ENCODE measurements at places on chromosomes 6 and 20.

GRCh38 chr20:25605148-25605547, 18.7 kb downstream of the NANP start:
- DNase-seq: no peak

- no peak for DNase-seq
Observed at GRCh38 chr20:4781211-4781610, 59.5 kb downstream of the PRND start.

- no peak for DNase-seq
Observed at GRCh38 chr6:158939255-158940159, 60.5 kb downstream of the RSPH3 start.

- DNase-seq: no peak
Observed at GRCh38 chr6:140078561-140079125, 704.2 kb upstream of the CITED2 start.

DNA sequence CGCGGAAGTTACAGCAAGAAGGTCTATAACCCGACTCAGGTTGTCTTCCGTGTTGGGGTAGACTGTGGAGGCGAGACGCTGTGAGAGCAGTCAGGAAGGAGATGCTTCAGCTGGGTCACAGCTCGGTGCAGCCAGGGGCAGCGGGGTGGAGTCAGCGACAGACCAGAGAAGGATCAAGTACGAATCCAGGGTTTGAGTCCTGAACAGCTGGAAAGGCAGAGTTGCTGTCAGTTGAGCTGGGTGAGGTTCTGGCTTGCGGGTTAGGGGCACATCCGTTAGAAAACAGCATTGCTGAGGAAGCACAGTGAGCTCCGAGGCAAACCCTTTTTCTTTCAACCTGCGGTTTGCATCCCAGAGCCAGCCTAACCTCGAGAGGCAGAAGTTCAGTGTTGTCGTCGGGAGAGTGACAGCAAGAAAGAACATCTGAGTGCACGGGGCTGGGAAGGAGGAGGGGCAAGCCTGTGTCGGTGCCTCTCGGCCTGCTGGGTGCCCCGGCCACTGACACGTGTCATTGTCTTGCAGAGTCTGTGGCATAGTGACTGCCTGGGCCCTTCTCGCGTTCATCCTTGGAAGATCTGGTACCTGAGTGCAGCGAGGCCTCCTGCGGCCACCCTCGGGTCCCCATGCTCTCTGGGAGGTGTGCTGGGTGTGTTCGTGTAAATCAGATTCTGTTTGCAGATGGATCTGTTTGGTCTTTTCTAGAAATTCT, 20.0 kb downstream of the PNLDC1 start:
- DNase-seq: no peak

DNA sequence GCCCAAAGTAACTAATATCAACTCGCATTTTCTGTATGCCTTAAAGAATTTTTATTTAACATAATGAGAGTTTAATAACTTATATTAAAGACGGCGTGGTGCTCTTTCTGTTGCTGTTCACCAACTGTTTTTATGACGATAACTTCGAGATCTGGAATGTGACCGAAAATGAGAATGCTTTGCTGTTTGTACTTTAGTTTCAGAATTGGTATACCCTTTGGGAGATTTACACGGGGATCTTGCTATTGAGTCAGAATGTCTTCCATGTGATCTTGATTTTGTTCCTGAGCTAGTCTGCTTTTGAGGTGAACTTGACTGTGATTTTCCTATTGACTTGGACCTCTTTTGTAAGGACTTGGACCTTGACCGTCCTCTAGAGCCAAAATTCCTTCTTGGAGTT, 17.9 kb downstream of the PNRC1 start:
- DNase-seq: no peak

- no peak for DNase-seq
Observed at GRCh38 chr20:12737900-12738299, 270.9 kb upstream of the SPTLC3 start.

DNA sequence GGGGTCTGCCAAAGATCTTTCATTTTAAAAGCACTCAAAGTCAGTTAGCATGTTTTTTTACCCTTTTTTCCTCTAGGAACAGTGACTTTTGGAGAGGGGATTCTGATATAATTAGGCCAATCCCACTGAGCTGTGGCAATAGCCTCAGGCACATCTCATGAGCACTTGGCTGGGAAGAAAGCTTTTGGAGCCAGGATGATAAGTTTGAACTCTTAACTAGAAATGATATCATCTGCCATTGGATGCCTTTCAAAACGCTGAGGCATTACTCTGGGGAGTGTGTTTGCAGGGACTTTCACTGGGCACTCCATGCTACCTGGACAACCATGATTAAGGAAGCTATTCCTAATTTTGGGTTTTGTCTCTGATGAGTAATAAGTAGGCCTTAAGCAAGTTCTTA, 3.7 kb downstream of the SCGN start:
- DNase-seq: no peak

GRCh38 chr20:17525650-17526049, 5.5 kb downstream of the BFSP1 start:
- DNase-seq: no peak

Data from thoracic aorta (tissue), 2 donors.